Astrocyte (in vitro differentiated cells and primary cell): ENCODE measurements at places on chromosomes 6 and 20.
A peak's percentile ranks its signal among the peaks of the same experiment; 100 is the strongest.

- DNase-seq = no peak
Measured at GRCh38 chr6:23905133-23905815, 220.7 kb upstream of the NRSN1 start.

- no peak for DNase-seq
Measured at GRCh38 chr6:12353731-12354130, 63.6 kb downstream of the EDN1 start.

GRCh38 chr6:29171736-29172135 lies 1.0 kb downstream of the OR2J2 start:
- DNase-seq = no peak

GRCh38 chr20:38856570-38856969 lies 51.1 kb downstream of the PPP1R16B start:
- DNase-seq = no peak

- DNase-seq = no peak
Measured at GRCh38 chr6:91161246-91161645, 574.4 kb upstream of the MAP3K7 start.

- peak; percentile 55 for DNase-seq
Measured at GRCh38 chr20:50918403-50918802, 12.8 kb downstream of the ADNP start.

GRCh38 chr20:50248104-50248641 lies 57.5 kb downstream of the CEBPB start:
- peak; percentile 72 for DNase-seq
